Transverse colon (tissue), 4 donors: ENCODE measurements at places on chromosomes 13 and 19.
A peak's percentile ranks its signal among the peaks of the same experiment; 100 is the strongest.

GRCh38 chr13:97496511-97496910, 62.5 kb downstream of the RAP2A start:
- no peak overlapping the region for H3K4me3 ChIP-seq
- no peak overlapping the region for H3K27ac ChIP-seq
- no peaks in the 10 kb centered on the region for H3K4me1 ChIP-seq
- DNase-seq: no peak
- H3K36me3 ChIP-seq: no peaks in the 10 kb centered on the region
- H3K27me3 ChIP-seq: no peaks in the 10 kb centered on the region

DNA sequence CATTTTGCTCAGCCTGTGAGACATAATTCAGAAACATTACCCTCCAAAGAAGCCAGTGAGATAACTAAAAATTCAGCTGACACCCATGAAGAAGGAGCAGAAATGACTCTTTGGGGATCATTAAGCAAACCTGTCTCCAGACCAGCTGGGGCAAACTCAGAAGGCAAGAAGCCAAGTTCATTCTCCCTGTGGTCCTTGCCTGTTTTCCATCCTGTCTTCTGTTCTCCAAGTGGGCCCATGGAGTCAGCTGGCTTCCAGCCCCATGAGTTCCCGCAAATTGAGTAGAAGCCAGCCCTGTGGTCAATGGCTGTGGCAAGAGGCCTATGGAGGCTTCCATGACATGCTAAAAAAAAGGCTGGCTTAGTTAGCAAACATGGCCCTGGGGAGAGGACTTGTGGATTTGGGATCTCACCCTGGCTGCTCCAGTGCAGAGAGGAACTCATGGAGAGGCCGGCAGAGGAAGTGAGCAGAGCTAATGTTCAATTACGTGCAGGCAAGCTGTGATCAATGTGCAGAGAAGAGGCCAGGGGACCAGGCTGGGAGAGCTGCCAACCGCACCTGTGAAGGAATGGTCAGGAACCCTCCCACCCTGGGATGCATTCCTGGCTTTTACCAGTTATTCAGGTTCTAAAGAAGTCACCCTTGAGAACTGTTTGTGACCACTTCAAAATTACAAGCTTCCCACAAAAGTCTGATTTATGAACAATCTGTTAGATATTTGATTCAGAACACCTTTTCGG, 229.1 kb downstream of the TSHZ3 start:
- no peaks in the 10 kb centered on the region for H3K36me3 ChIP-seq
- no peak for DNase-seq
- no peak overlapping the region for H3K4me3 ChIP-seq

GRCh38 chr13:48790199-48790598, 136.5 kb downstream of the CYSLTR2 start:
- H3K27me3 ChIP-seq: no peaks in the 10 kb centered on the region
- no peak overlapping the region for H3K27ac ChIP-seq
- H3K4me3 ChIP-seq: no peak overlapping the region
- H3K4me1 ChIP-seq: no peaks in the 10 kb centered on the region
- H3K36me3 ChIP-seq: no peaks in the 10 kb centered on the region
- no peak for DNase-seq

DNA sequence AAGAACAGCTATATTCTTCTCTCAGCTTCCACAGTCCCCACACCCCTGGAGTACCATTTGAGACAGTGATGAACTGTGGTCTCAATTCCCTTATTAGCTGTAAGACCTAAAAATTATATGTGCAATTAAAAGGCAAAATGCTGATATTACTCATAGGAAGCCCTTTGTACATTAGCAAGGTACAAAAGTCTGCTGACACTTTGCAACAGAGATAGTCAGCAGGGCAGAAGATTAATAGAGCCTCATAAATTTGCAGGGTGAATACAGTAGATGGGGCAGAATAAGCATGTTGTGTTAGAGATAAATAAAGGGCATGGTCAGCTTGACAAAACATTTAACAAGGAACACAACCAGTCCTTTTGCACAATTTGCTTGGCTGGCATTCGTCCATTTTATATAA, 210.0 kb upstream of the OBI1 start:
- no peaks in the 10 kb centered on the region for H3K36me3 ChIP-seq
- H3K27ac ChIP-seq: no peak overlapping the region
- H3K4me1 ChIP-seq: no peaks in the 10 kb centered on the region
- no peak for DNase-seq
- H3K27me3 ChIP-seq: no peaks in the 10 kb centered on the region

- H3K4me1 ChIP-seq: no peaks in the 10 kb centered on the region
- H3K27ac ChIP-seq: no peak overlapping the region
- H3K36me3 ChIP-seq: no peaks in the 10 kb centered on the region
- no peak for DNase-seq
These were observed 13.2 kb upstream of the ZNF599 start for GRCh38 chr19:34786236-34786635.

GRCh38 chr19:27805848-27806247, 1407.1 kb downstream of the UQCRFS1 start:
- no peak for DNase-seq
- no peaks in the 10 kb centered on the region for H3K36me3 ChIP-seq
- H3K4me1 ChIP-seq: no peaks in the 10 kb centered on the region
- H3K27me3 ChIP-seq: no peaks in the 10 kb centered on the region
- H3K4me3 ChIP-seq: no peak overlapping the region
- no peak overlapping the region for H3K27ac ChIP-seq

- no peaks in the 10 kb centered on the region for H3K36me3 ChIP-seq
- H3K27ac ChIP-seq: no peak overlapping the region
- no peaks in the 10 kb centered on the region for H3K4me1 ChIP-seq
- no peak for DNase-seq
- no peaks in the 10 kb centered on the region for H3K27me3 ChIP-seq
These were observed 89.9 kb downstream of the MZT1 start for GRCh38 chr13:72637561-72637960.

DNA sequence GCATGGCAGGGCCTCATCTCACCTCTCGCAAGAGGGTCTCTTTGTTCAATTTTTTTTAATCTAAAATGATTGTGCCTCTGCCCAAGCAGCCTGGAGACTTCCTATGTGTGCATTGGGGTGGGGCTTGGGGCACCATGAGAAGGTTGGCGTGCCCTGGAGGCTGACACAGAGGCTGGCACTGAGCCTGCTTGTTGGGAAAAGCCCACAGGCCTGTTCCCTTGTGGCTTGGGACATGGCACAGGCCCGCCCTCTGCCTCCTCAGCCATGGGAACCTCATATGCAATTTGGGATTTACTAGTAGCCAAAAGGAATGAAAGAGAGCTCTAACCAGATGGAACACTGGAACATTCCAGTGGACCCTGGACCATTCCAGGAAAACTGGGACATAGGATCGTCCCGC, 8.0 kb downstream of the FXYD3 start:
- no peak overlapping the region for H3K4me3 ChIP-seq
- peaks cover 13% of the 10 kb centered on the region for H3K4me1 ChIP-seq
- peak; percentile 71 for DNase-seq
- no peaks in the 10 kb centered on the region for H3K27me3 ChIP-seq
- H3K27ac ChIP-seq: peak overlapping the region; percentile 92

DNA sequence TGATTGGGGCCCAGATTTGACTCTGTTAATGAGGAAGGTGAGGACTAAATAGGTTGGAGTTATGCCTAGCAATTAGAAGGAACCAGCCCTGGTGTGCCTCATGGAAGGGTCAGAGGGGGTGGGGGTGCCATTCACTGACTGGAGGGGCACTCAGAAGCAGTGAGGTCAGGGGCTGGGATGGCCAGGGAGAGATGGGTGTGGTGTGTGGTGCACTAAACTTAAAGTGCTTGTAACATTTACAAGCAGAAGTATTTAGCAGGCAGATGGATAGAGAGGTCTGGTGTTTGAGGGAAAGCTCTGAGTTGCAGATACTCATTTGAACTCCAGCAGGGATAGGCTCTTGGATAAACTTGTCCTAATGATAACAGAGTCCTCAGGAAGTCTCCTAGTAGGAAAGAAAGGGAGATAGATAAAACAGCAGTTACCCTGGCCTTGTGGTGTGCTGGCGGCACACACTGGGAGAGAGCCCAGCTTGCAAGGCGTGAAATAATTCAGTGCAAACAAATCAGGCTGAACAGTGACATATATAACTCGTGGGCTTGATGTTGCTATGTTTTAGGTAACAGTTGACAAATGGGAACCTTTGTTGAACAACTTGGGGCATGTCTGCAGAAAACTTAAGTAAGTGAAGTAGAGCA, 20.0 kb upstream of the UPF3A start:
- H3K4me3 ChIP-seq: no peak overlapping the region
- no peaks in the 10 kb centered on the region for H3K36me3 ChIP-seq
- peak; percentile 26 for DNase-seq
- H3K27me3 ChIP-seq: no peaks in the 10 kb centered on the region
- no peaks in the 10 kb centered on the region for H3K4me1 ChIP-seq

DNA sequence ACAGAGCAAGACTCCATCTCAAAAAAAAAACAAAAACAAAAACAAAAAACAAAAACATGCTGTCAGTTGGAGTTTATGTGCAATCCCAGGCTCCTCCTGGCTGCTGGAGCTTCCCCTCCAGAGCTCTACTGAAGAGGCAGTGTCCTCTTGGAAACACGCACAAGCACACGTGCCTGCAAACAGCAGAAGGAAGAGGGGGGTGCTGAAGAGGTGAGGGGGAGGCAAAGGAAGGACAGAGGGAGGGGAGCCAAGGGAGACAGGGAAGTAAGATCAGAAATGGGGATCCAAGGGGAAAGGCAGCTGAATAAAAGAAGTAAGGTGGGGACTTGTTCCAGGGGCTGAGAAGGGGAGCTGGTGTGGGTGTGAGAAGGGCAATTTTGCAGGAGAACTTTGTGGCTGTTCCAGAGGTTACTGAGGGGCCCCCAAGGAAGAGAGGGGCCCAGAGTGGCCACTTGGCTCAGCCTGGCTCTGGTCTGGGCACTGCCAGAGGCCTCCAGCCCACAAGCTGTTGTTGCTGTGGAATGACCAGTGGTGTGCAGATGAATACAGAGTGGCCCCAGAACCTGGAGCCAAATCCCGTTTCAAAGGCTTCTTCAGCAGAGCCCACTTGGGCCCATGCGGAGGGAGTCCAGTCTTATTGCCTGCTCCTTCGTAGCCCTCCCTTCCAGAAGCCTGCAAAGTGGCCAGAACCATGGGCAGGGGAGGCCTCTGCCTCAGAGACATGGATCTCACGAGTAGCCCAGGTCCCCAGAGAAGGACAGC, 34.4 kb downstream of the LYL1 start:
- H3K27ac ChIP-seq: peak overlapping the region; percentile 11
- H3K4me3 ChIP-seq: no peak overlapping the region
- no peaks in the 10 kb centered on the region for H3K27me3 ChIP-seq
- H3K4me1 ChIP-seq: peaks cover 29% of the 10 kb centered on the region
- H3K36me3 ChIP-seq: no peaks in the 10 kb centered on the region

DNA sequence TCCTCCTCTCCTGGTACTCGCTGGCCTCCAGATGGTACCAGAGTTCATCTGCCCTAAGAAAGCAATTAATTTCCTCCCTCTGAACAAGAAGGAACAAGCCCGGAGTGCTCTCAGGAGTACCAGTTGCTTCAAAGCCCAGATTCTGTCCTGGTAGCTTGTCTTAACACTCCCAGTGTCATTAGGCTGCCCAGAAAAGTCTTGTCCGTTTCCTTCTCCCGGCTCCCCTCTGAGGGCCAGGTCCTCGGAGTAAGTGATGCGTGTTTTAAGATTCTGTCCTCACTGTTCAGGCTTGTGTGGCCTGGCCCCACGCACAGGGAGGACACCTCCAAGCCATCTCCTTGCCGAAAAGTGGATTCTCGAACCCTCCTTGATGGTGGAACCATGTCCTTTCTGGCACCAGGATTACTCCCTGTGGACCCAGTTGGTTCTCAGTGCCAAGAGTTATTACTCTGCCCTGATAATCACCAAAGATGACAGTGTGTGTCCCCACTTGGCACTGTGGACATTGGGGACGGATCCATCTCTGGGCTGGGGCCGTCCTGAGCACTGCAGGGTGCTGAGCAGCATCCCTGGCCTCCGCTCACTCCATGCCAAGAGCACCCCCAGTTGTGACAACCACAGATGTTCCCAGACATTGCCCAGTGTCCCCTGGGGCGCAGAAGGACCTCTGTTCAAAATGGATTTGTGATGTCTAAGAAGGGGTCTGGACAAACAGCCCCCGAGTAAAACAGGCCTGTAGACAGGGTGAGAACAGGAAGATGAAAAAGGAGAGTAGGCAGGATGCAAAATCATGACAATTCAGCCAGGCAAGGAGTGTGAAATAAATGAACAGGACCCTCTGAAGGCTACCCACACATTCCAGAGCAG, 52.4 kb downstream of the RFX2 start:
- peaks cover 55% of the 10 kb centered on the region for H3K4me1 ChIP-seq
- H3K36me3 ChIP-seq: no peaks in the 10 kb centered on the region
- H3K27ac ChIP-seq: peak overlapping the region; percentile 90
- H3K4me3 ChIP-seq: no peak overlapping the region
- no peak for DNase-seq

GRCh38 chr19:18844806-18845329, 13.1 kb downstream of the UPF1 start:
- peaks cover 40% of the 10 kb centered on the region for H3K4me1 ChIP-seq
- no peak overlapping the region for H3K27ac ChIP-seq
- no peaks in the 10 kb centered on the region for H3K27me3 ChIP-seq
- DNase-seq: no peak
- H3K36me3 ChIP-seq: no peaks in the 10 kb centered on the region
- H3K4me3 ChIP-seq: no peak overlapping the region

- H3K27me3 ChIP-seq: peaks cover 18% of the 10 kb centered on the region
- H3K4me1 ChIP-seq: no peaks in the 10 kb centered on the region
- no peak overlapping the region for H3K27ac ChIP-seq
- no peak for DNase-seq
These were observed 41.1 kb upstream of the GAS6 start for GRCh38 chr13:113905018-113905417.

- peaks cover 14% of the 10 kb centered on the region for H3K4me1 ChIP-seq
- DNase-seq: no peak
- H3K27me3 ChIP-seq: peaks cover 15% of the 10 kb centered on the region
- no peaks in the 10 kb centered on the region for H3K36me3 ChIP-seq
- no peak overlapping the region for H3K27ac ChIP-seq
- H3K4me3 ChIP-seq: no peak overlapping the region
These were observed 10.6 kb downstream of the CD70 start for GRCh38 chr19:6580313-6580712.

DNA sequence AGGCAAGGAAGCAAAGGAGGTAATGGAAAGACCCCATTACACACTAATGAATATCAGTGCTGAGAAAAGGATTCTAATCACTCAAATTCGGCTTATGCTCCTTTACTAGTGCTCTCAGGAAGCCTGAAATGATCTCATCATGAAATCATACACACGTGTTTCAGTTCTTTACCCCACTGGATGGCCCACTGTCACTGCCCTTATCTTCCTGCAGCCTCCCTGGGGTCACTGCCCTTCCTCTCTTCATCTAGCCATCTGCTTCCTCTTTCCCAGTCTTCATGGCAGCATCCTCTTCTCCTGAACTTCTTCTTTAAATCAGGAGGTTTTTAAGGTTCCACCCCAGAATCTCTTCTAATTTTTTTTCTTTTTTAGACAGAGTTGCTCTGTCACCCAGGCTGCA, 27.9 kb upstream of the EEF1AKMT1 start:
- H3K4me1 ChIP-seq: no peaks in the 10 kb centered on the region
- H3K27me3 ChIP-seq: no peaks in the 10 kb centered on the region
- no peak overlapping the region for H3K4me3 ChIP-seq
- H3K27ac ChIP-seq: no peak overlapping the region

- no peaks in the 10 kb centered on the region for H3K4me1 ChIP-seq
- no peaks in the 10 kb centered on the region for H3K27me3 ChIP-seq
- no peak overlapping the region for H3K4me3 ChIP-seq
- H3K36me3 ChIP-seq: no peaks in the 10 kb centered on the region
- no peak overlapping the region for H3K27ac ChIP-seq
These were observed 793.7 kb upstream of the SLC10A2 start for GRCh38 chr13:103859952-103860351.
